ENCODE measurements at places on chromosomes 5 and 9.

- no peak for DNase-seq
Measured at GRCh38 chr9:19988281-19988680, 199.4 kb upstream of the SLC24A2 start.

DNA sequence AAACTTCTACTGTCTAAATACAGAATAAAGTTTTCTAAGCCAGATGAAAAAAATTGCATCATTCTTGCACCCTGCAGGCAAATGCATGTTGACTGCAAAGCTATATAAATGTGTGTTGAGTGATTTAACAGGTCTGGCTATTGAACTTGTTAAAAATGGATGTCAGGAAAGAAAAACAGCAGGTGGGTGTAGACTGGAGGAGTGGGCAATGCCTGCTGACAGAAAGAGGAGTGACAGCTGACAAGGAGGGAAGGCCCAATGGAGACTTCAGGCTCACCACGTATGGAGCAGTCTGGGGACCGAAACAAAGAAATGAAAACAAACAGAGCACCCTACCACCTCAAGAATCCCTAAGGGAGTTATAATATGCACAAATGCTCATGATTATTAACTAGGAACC lies 127.8 kb downstream of the GRIA1 start:
- DNase-seq: no peak

DNA sequence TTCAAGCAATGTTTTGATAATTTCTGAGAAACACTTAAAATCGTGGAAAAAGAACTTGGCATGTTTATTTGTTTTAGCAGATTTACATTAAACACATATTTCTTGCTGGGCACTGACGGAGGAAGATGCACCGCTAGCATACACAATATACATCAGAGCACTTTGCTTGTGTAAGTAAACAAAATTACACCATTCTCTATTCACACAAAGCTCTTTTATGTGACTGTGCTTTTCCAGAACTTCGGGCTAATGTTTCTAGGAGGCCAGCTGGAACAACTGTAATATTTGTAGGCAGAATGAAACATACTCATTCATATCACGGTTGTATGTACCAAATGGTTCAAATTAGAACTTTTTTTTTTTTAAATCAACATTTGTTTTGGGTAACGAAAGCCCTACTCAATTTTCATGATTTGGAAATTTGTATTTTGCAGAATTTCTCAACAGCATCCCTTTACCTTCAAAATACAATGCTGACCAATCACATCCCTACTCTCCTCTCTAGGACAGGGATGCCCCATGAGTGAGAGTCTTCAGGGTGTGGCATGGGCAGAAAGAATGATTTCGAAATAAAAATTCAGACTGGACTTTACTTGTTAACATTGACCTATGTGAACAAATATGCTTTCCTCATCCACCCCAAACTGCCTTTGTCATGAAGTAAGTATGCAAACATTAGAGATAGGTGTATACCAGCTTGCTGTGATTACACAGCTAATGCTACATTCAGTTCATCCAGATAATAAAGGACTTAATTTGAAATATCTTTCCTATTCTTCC lies 425.1 kb downstream of the BNC2 start:
- no peak for DNase-seq

DNA sequence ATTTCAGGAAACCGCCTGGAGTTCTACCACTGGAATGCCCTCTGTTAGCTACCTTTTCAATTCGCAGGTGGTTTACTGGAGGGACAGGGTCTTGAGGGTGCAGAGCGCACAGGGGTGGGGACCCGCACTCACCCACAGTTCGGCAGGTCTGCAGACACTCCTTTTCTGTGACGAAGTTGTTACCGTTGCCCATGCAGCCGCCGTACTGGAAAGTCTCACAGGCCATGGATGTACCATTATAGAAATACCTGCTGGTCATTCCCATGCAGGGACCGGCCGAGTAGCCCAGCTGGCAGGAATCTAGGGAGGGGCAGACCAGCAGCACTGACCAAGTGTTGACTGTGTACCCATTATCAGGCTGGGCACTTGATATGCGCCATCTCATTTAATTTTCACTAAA lies 16.8 kb downstream of the AMBP start:
- DNase-seq: no peak

DNA sequence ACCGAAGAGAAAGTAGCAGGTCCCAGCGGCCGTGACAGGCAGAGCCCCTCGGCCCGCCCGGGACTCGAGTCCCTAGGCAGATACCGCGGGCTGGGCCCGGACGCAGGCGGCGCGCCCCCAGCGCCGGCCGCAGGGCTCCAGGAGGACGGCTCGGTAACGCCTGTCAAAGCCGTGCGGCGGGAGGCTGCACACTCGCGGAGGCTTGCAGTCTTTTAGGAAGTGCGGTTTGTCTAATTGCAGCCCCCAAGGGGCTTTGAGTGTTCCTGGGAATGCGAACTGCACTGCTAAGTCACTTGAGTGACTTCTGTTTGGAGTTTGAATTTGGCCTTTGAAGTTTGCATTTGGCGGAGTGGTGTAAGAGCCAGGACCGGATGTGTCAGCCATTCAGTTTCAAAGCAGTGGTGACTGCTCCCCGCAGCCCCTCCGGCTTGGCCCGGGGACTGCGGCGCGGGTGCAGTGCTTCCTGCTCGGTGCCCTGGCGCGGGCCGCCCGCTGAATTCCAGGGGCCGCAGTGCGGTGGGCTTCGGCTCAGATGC lies 1.3 kb downstream of the MAP3K1 start:
- peak; percentile 78 for DNase-seq

DNA sequence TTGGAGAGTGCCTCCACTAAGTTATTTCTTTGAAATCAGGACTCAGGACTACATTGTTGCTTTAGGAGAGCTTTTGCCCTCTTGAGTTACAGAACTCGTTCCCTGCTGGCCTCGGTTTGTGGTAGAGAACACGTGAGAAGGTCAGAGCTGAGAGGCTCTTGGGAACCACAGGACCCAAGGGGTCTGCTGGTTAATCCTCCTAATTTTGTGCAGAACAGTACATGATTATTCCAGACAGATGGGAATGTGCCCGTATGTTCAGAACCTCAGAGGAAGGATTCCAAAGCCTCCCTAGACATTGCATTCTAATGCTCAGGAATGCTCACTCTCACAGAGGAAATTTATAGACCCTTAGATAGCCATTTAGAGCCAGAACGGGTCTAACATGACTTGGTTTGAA lies 25.2 kb upstream of the BASP1 start:
- no peak for DNase-seq

- peak; percentile 38 for DNase-seq
Measured at GRCh38 chr5:102762095-102762534, 7.0 kb downstream of the PAM start.

Data from RPMI8226 (cell line).